WERI-Rb-1 (cell line): ENCODE measurements at places on chromosomes 5 and 9.

DNA sequence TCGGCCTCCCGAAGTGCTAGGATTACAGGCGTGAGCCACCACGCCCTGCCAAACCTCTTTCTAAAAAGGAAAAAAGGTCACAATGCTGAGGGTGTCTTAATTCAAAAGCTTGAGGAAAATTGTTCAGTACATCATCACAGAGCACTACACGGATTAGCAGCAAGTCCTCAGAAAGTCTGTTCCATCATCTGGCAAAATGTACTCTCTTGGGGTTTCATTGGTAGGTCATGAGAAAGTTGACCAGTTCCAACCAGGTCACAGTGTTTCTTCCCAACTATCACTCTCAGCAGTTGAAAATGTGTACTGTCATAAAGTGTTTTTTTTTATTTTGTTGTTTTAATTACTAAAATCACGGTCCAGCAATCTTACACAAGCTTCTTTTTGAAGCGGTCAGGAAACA is 299.6 kb downstream of the FBXL7 start:
- DNase-seq: no peak

- peak; percentile 77 for DNase-seq
These were observed 1.7 kb downstream of the EPB41L4B start for GRCh38 chr9:109319017-109319625.

DNA sequence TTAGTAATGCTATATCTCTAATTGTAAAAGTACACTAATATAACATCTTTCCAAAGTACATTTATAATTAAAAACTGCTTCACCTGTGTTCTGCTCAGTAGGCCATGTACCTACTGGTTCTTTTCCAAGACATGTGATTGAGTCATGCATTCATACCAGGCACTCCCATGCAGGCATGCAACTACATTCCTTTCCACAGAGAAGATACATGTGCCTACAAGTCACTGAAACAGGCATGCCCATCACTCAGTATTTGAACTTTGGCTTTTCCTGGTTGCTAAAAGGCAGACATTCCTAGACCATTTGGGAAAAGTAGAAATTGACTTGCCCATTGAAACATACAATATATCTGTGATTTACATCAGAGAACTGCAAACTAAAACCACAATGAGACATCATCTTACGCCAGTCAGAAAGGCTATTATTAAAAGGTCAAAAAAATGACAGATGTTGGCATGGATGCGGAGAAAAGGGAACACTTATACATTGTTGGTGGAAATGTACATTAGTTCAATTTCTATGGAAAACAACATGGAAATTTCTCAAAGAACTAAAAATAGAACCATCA is 148.3 kb upstream of the MOCS2 start:
- no peak for DNase-seq

GRCh38 chr9:33443047-33443446 is 4.3 kb downstream of the AQP3 start:
- DNase-seq: no peak

GRCh38 chr9:137759117-137759516 is 118.5 kb upstream of the CACNA1B start:
- no peak for DNase-seq

GRCh38 chr9:95225076-95225725 is 92.3 kb downstream of the FANCC start:
- DNase-seq: no peak

GRCh38 chr9:18438300-18438925 is 35.5 kb upstream of the ADAMTSL1 start:
- DNase-seq: peak; percentile 49

DNA sequence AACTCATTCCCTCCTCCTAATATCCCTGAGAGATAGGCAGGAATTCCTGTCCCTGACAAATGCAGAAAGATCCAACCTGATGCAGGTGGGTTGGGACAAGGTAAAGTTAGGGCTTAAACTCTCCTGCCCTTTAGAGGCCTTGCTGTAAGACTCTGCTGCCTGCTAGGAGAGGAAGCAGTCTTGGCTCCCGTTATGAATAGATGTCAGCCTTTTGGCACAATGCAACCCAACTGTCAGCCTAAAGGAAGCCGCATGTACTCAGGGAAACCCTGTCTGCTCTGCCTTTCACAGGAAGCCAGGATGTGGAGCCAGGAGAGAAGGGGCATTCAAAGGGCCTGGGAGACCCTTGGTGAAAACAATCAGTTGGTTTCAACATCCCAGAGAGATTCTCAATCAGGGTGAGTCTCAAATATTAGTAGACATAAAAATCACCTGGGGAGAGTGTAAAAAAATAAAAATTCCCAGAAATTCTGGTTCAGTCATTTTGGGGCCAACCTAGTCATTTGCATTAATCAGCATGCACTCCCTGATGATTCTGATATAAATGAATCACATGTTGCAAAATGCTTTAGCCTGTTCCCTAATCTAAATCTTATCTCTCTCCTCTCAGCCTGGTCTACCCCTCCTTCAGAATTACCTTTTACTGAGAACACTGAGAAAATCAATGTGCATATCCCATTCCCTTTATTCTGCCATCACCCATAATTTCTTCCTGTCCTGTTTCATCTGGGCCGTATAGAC is 136.2 kb upstream of the TRIM32 start:
- DNase-seq: no peak

GRCh38 chr5:69265931-69266330 is 31.2 kb downstream of the CDK7 start:
- DNase-seq: peak; percentile 62

- no peak for DNase-seq
These were observed 172.1 kb upstream of the GAS1 start for GRCh38 chr9:87119328-87119881.

- DNase-seq: peak; percentile 43
These were observed at the start of gene AMBP for GRCh38 chr9:114078021-114078780. Gene AMBP (minus strand): TSS chr9:114078300. CDS start chr9:114078209, 91 bp downstream.

DNA sequence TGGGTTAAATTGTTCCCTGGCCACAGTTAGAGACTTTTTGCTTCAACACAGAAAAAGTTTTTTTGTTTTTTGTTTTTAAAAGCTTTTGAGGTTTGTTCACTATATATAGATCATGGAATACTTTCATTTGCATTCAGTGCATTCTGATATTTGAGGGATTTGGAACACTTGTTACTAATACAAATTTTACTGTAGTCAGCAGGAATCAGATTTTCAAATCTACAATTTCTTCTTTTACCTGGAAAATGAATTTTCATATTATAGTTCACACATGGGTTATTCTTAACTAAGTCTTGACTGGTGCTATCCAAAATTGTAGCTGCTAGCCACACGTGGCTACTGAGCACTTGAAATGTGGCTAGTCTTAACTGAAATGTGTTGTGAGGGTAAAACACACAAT is 142.0 kb downstream of the RMI1 start:
- DNase-seq: no peak

GRCh38 chr5:179974946-179975712 is 67.4 kb upstream of the TBC1D9B start:
- DNase-seq: peak; percentile 64

GRCh38 chr5:39578887-39579497 is 154.2 kb upstream of the DAB2 start:
- no peak for DNase-seq

GRCh38 chr5:156893517-156893916 is 43.4 kb downstream of the PPP1R2B start:
- DNase-seq: no peak

- DNase-seq: no peak
These were observed 171.8 kb downstream of the SEMA5A start for GRCh38 chr5:9374025-9374424.

DNA sequence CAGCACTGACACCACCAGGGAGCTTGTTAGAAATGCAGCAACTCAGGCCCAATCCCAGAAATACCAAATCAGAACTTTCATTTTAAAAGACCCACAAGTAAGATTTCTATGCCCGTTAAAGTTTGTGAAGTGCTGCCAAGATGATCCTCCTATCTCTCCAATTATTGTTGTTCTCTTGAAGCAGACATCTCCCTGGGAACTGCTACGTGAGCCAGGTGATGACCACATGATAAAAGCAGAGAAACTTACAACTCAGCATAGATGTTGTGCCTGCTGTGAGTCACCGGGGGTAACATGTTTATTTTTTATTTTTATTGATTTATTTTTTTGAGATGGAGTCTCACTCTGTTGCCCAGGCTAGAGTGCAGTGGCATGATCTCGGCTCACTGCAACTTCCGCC is 34.4 kb downstream of the GCNT4 start:
- DNase-seq: no peak

GRCh38 chr5:126619781-126620180 is 19.0 kb downstream of the PHAX start:
- DNase-seq: no peak

GRCh38 chr9:125603478-125604021 is 103.5 kb downstream of the MAPKAP1 start:
- no peak for DNase-seq

GRCh38 chr9:13447843-13448422 is 168.4 kb upstream of the MPDZ start:
- no peak for DNase-seq

DNA sequence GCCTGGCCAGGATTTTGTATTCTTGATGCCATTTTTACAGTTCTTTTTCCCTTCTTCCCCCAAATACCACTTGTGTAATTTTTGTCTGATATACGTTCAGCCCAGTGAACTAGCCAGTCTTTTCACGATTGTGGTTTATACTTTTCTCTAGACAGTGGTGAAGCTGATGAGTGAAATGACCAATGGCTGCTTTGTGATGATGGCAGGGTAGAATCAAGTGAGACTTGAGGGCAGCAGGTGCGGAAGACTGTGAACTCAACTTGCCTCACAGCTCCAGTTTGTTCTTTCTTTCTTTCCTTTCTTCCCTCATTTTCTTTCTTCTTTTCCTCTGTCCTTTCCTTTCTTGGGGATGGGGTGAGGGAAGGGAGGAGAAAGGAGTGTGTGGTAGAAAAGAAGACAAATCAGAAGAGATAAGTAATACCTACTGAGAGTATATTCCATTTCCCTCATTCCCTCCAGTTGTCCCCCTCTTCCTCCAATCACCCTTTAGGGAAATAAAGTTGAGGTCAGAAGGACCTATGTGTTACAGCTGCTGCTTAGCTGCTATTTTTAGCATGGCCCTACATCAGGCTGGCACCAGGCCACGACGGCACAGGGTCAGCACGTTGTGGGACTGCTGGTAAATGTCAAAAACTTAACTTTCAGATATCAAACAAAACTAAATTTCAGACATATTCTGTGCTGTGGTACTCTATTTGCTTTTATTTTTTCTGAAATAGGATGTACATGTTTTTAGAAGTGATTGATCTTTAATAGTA is 12.3 kb downstream of the ZSWIM6 start:
- no peak for DNase-seq

DNA sequence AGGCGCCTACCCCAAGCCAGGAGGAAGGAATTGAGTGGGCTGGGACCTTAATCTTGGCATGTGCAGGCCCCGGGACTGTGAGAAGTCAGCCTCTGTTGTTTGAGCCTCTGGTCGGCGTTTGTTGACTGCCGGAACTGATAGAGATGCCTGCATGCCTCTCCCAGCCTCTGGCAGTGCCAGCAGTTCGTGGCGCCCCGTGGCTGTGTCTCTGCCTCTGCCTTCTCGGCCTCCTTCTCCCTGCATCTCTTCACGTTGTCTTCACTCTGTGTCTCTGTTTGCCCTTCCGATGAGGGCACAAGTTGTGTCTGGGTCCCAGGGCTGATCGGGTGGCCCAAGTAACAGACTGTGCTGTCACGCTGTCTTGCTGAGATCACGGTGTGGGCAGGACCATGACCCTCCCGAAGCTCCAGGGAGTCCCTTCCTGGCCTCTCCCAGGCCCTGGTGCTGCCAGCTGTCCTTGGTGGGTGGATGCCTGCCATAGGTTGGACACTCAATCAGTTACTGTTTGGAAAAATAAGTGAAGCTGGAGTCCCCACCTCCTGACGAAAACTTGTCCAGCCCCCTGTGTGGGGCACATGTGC is 133.5 kb upstream of the LPCAT1 start:
- no peak for DNase-seq

- no peak for DNase-seq
These were observed 221.9 kb downstream of the IRX2 start for GRCh38 chr5:2529371-2530092.

DNA sequence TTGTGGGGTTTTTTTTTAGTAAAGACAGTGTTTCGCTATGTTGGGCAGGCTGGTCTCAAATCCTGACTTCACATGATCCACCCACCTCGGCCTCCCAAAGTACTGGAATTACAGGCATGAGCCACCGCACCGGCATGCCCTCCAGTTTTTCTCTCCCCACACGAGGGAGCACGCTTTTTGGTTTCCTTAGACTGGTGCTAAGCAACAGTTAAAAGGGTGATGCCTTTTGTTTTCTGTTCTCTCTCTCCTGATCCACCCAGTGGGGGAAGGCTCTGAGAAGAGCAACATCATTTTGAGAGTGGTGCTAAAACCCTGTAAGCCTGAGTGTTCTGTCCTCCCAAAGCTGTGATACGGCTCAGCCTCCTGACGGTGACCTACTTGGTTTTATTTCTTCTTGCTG is 146.6 kb downstream of the MAN2A1 start:
- no peak for DNase-seq

DNA sequence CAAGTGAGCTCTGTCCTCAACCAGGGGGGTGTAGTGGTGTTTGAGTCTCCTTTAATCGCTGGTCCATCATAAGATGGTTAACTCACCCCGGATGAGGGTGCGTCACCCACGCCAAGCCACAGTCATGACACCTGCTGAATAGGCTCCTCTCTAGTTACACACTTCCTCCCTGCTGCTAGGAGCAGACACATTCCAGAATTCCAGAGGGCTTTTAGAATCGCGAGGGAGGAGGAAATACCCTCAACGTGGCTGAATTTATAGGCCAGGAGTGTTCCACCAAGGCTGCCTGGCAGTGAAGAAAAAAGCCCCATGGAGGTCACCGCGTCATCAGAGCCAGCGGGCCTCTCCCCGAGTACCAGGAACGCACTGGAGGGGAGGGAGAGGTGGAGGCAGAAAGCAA is 5.1 kb downstream of the GLRX start:
- no peak for DNase-seq

- no peak for DNase-seq
These were observed 4.2 kb upstream of the BSPRY start for GRCh38 chr9:113345190-113345589.

DNA sequence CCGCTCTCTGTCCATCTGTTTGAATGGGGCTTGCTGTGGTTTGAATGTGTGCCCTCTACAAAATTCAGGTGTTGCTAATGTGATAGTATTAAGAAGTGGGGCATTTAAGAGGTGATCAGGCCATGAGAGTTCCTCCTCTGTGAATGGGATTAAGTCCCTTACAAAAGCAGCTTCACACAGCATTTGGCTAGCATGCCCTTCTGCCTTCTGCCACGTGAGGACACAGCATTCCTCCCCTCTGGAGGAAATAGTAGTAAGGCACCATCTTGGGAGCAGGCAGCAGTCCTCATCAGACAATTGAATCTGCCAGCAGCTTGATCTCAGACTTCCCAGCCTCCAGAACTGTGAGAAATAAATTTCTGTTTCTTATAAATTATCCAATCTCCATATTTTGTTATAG is 540.2 kb downstream of the CSNK1G3 start:
- peak; percentile 77 for DNase-seq

DNA sequence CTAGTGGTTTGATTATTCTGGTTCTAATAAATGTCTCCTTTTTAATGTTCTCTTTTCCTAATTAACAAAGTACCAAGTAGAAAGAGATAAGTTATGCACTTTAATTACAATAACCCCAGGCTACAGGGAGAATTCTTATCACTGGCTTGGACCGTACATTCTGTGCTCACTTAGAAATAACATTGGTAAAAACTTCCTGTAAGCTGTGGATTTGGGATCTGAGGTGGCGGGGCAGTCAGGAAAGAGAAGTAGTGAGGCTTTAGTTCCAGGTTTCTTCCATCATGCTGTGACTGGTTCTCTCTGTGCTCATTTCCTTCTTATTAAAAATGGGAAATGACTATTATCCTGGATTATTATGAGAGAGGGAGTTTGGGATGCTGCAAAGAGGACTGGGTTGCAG is 142.0 kb downstream of the EGFLAM start:
- no peak for DNase-seq

GRCh38 chr9:126386088-126386487 is 59.5 kb downstream of the MVB12B start:
- no peak for DNase-seq
